GF-D8 (cell line): ENCODE measurements at places on chromosomes 1 and 21.

DNA sequence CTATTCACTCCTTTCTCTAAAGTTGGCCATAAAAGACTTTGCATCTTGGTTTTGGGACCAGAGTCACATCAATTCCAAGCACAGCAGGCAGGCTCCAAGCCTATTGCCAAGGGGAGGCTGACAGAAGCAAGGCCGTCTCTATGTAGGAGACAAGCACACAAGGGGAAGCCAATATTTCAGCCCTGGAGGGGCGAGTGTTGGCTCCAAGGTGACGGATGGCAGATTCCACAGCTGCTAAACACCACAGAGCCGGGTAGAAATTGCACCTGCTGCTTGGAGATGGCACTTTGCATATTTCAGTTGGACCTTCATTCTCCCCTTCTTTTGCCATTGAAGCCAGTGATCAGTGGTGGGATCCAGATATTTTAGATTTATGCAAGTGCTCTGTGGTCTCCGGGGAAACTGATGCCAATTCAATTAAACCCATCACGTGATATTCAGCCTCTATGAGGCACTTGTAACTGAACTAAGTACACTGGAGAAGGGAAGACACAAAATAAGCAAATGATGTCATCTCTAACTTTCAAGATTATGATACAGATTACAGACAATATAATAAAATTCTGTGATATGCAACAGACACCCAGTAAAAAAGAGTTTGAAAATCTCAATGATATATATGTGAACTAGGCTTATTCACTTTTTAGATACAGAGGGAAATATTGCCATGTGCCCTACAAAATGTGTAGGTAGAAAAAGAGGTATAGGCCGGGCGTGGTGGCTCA lies 102.8 kb upstream of the GREM2 start:
- DNase-seq: no peak

GRCh38 chr1:233665575-233666270 lies 51.8 kb downstream of the KCNK1 start:
- no peak for DNase-seq

GRCh38 chr1:66282343-66282852 lies 251.6 kb upstream of the SGIP1 start:
- no peak for DNase-seq

DNA sequence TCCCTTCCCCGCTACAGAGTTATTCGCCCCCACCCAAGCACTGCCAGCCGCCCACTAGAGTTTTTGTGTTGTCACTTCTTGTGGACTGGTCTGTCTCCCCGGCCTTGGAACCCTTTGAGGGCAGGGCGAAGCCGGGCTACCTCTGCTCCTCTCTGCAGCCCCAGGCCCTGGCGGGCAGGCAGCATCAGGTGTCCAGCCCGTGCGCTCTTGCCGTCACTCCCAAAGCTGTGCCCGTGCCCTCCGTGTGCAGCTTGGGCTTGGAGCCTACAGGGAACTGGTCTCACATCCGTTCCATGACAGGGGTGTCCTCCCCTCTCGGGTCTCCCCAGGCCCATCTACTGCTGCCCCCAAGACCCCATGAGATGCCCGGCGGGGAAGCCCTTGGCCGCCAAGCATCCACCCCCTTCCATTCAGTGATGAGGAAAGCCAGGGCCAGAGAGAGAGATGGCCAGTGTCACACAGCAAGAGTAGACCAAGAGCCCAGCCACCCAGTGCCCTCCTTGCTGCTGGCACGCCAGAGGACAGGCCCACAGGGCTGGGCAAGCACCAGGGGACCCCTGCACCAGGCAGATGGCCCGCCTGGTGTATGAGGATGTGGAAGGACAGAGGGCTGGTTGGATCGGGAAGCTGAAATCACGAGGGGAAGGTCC lies 15.3 kb upstream of the LDLRAP1 start:
- DNase-seq: no peak

GRCh38 chr1:46086576-46086975 lies 45.9 kb downstream of the PIK3R3 start:
- no peak for DNase-seq
